Breast epithelium (tissue), 4 donors: ENCODE measurements at places on chromosomes 6 and 20. TPM values are rescaled to one million over a fixed set of nuclear protein-coding genes. Genes with fewer than 3 reads are reported as not detected.

Gene ACOT8
- total RNA-seq, result 48.9 TPM

DNA sequence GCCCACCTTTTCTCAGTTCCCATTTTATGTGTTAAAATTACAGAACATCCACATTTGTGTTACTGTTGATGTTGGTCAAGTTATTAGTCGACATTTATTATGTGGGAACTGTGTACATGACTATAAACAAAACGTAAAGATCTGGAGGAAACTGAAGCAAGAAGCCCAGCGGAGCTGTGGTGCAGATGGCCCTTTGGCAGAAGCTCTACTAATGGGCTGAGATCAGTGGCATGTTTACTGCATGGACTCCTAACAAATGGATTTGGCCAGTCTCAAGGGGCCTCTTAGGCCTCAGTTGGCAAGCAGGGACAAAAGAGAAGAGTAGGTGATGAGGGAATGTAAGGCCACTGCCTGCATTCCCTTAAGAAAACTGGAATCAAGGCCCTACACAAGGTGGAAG lies 282.1 kb upstream of the TCF21 start:
- no peaks in the 10 kb centered on the region for H3K27me3 ChIP-seq
- H3K36me3 ChIP-seq, result no peaks in the 10 kb centered on the region
- no peak overlapping the region for H3K27ac ChIP-seq

DNA sequence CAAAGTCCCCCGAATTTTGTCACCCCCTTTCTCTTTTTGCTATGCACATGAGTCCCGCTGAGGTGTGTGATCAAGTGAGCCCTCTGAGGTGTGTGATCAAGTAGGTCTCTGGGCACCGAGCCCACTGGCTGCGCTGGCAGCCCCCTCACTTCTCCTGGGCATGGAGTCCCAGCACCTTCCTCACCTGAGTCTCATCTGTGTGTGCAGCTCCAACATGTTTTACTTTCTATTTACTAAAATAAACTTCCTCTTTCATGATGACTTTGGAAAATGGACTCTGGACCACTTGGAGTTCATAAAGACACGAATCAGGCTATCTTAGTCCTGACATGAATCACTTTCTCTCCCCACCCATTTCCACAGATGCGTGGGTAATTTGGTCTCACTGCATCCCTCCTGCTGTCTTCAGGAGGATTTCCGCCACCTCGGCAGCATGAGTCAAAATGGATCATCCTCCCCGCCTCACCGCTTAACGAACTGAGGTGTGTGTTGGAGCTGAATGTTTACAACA lies 39.8 kb downstream of the PRDM1 start:
- no peak overlapping the region for H3K27ac ChIP-seq
- H3K27me3 ChIP-seq, result no peaks in the 10 kb centered on the region
- no peaks in the 10 kb centered on the region for H3K4me1 ChIP-seq

GRCh38 chr6:55652429-55652828 lies 73.4 kb upstream of the HMGCLL1 start:
- no peaks in the 10 kb centered on the region for H3K36me3 ChIP-seq
- DNase-seq, result no peak
- H3K27me3 ChIP-seq, result no peaks in the 10 kb centered on the region
- H3K27ac ChIP-seq, result no peak overlapping the region
- no peak overlapping the region for H3K4me3 ChIP-seq
- no peaks in the 10 kb centered on the region for H3K4me1 ChIP-seq

GRCh38 chr6:163260911-163261310 lies 153.6 kb upstream of the QKI start:
- no peaks in the 10 kb centered on the region for H3K4me1 ChIP-seq
- H3K36me3 ChIP-seq, result no peaks in the 10 kb centered on the region
- DNase-seq, result no peak

- no peaks in the 10 kb centered on the region for H3K4me1 ChIP-seq
- H3K4me3 ChIP-seq, result no peak overlapping the region
- no peak overlapping the region for H3K27ac ChIP-seq
- no peaks in the 10 kb centered on the region for H3K27me3 ChIP-seq
- no peak for DNase-seq
These were observed 56.2 kb upstream of the UFL1 start for GRCh38 chr6:96465321-96465903.

DNA sequence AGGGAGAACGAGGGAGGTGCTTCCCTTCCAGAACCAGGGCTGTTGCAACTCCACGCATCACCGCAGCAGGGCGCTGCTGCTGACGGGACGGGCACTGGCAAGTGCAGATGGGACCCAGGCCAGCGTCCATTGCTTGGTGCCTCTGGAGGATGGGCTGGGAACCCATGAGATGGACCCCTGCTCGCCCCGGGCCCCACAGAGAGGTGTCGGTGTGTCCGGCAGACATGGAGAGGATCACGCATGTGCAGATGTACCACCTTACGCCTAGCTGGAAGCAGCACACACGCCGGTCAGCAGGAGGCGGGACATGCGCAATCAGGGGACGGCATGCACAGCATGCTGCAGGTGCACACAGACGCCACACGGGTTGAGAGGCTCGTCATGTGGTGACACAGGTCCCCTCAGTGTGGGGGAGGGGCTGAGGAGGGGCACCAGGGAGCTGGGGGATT lies 5.7 kb downstream of the CABLES2 start:
- no peak for DNase-seq
- no peak overlapping the region for H3K4me3 ChIP-seq
- no peaks in the 10 kb centered on the region for H3K36me3 ChIP-seq
- H3K4me1 ChIP-seq, result peaks cover 7% of the 10 kb centered on the region
- no peak overlapping the region for H3K27ac ChIP-seq
- no peaks in the 10 kb centered on the region for H3K27me3 ChIP-seq

DNA sequence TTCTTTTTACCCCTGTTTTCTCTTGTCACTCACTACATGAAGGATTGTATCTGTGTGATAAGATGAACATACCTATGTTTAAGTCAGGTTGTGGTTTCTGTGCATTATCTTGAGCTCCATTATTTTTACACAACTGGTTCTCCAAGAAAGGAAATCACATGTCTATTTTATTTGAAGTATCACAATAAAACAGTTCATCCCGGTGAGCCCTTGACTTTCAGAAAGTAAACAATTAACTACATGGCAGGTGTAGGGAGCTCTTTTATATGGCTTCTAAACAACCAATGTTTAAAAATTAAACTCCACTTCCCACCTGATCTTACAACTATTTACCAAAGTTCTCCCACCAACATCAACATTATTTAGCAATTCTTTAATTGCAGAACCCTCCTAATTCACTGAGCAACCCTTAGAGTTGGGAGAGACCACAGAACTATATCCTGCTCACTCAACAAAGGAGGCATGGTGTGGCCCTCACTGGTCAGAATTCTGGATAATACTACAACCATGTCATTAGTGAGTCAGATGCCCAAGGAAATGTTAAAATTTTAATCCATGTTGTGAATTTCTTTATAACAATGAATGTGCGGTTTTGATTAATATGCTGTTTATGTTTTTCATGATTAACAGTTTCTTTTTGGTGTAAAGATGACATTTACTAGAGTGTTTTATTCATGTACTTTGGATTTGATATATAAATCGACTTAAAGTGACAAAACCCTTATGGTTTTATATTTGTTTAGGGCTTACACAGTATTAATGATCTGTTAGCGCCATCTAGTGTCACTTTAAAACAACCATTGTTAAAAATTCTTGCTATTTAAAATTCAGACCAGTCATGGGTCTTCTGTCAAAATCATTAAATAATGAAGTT lies 50.0 kb upstream of the SCGN start:
- no peak for DNase-seq
- no peak overlapping the region for H3K4me3 ChIP-seq
- no peak overlapping the region for H3K27ac ChIP-seq
- H3K36me3 ChIP-seq, result no peaks in the 10 kb centered on the region
- H3K4me1 ChIP-seq, result no peaks in the 10 kb centered on the region

DNA sequence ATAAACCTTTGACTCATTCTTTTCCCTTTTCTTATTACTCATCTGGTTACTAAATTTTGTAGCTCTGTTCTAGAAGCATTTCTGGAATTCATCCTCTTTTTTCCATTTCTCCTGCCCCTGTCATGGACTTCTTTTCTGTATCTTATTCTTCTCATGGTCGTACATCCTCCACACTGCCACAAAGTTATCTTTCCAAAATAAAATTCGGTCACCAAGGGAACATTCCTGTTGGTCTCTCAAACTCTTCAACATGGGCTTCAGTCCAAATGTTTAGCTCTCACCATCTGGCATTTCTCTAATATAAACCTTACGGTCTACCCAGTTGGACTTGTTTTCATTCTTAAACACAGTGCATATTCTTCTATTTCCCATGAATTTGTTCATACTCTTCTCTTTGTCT lies 428.8 kb upstream of the ID4 start:
- no peak for DNase-seq
- no peaks in the 10 kb centered on the region for H3K4me1 ChIP-seq
- H3K4me3 ChIP-seq, result no peak overlapping the region
- H3K36me3 ChIP-seq, result no peaks in the 10 kb centered on the region

Gene L3MBTL1
- 24.7 TPM for total RNA-seq

Gene HLA-DRB5
- 66.2 TPM for total RNA-seq

Gene OR2H1
- not detected for total RNA-seq

DNA sequence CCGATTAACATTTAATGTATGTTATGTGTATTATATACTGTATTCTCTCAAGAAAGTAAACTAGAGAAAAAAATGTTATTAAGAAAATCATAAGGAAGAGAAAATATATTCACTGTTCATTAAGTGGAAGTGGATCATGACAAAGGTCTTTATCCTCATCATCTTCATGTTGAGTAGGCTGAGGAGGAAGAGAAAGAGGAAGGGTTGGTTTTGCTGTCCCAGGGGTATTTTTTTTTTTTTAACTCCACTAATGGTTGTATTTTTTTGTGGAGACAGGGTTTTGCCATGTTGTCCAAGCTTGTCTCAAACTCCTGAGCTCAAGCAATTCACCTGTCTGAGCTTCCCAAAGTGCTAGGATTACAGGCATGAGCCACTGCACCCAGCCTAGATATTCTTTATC lies 11.0 kb downstream of the ECT2L start:
- H3K4me1 ChIP-seq, result no peaks in the 10 kb centered on the region
- no peaks in the 10 kb centered on the region for H3K36me3 ChIP-seq
- H3K4me3 ChIP-seq, result no peak overlapping the region

- no peaks in the 10 kb centered on the region for H3K36me3 ChIP-seq
- no peaks in the 10 kb centered on the region for H3K27me3 ChIP-seq
- no peaks in the 10 kb centered on the region for H3K4me1 ChIP-seq
- no peak overlapping the region for H3K27ac ChIP-seq
- DNase-seq, result no peak
- H3K4me3 ChIP-seq, result no peak overlapping the region
These were observed 236.6 kb upstream of the CHD6 start for GRCh38 chr20:41854765-41855164.

DNA sequence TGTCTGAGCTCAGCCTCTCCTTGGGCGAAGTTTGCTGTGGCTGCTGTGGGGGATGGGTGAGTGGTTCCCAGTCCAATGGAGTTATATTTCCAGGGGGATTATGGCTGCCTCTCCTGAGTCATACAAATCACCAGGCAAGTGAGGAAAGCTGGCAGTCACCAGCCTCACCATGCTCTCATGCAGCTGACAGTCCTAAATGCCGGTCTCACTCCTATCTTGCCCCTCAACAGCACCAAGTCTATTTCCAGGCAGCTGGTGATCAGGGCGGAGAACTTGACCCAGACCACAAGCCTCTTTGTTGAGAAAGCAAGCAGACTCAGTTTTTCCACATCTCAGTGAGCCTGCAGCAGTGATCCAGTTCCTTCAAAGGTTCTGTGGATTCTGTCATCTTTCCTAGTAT lies 98.9 kb downstream of the TBC1D32 start:
- H3K36me3 ChIP-seq, result peaks cover 6% of the 10 kb centered on the region
- H3K4me3 ChIP-seq, result no peak overlapping the region
- H3K27ac ChIP-seq, result no peak overlapping the region
- no peaks in the 10 kb centered on the region for H3K27me3 ChIP-seq
- DNase-seq, result no peak

Gene PDE7B
- total RNA-seq, result 5.2 TPM

Gene PTCRA
- not detected for total RNA-seq

DNA sequence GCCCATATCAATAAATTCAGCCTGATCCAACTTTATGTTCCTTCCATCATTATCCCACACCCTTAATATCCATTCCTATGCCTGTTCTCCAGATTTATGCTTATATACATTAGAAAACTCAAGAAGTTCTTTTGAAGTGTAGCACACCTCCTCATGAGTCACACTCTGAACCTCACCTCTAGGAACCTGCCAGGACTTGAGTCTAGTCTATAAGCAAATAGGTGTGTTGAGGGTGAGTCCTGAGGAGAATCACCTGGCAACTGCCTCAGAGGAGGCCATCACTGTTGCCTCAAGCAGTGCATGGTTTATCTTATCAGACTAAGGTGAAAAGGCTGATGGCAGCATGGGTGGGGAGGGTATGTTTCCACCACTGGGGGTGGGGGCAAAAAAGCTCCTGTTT lies 496.7 kb downstream of the C6orf118 start:
- H3K27ac ChIP-seq, result no peak overlapping the region
- no peak overlapping the region for H3K4me3 ChIP-seq
- H3K36me3 ChIP-seq, result no peaks in the 10 kb centered on the region
- no peak for DNase-seq
- H3K27me3 ChIP-seq, result no peaks in the 10 kb centered on the region
- no peaks in the 10 kb centered on the region for H3K4me1 ChIP-seq

Gene PLAGL2
- 4.3 TPM for total RNA-seq

DNA sequence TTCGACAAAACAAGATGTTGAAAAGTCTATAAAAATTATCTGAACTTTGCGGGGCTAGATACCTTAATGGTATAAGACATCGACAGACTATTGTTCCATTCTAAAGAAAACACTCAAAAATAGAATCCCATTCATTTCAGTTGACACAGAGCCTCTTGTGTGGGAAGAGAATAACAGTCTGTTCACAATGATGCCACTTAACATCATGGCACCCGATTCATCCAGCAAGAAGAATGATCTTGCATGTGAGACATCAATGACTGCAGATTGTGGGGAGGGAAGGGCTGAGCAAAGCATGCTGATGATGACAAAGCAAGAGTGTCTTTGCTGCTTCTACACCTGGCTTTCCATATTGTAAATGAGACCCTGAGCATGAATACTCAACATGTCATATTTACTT lies 49.7 kb upstream of the ARMH2 start:
- no peaks in the 10 kb centered on the region for H3K36me3 ChIP-seq
- H3K4me1 ChIP-seq, result no peaks in the 10 kb centered on the region
- no peak for DNase-seq

DNA sequence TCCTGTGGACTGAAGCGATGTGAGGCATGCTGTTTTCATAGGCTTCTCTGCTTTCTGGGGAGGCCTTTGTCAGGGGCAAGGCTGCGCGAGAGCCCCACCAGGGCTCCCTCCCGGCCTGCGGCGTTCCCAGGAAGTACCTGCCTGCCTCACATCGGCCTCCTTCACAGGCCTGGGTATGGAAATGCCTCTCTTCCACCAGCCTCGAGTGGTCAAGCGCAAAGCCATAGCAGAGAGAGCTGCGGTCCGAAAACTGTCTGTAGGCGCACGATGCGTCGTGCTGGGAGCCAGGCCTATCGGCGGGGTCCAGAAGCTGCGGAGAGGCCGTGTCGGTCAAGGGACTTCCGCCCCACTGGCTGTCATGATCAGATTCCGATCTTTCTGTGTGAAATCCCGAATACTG lies 71.2 kb downstream of the SIM1 start:
- H3K4me1 ChIP-seq, result no peaks in the 10 kb centered on the region
- H3K27ac ChIP-seq, result no peak overlapping the region
- H3K36me3 ChIP-seq, result no peaks in the 10 kb centered on the region

Gene COL21A1
- 0.80 TPM for total RNA-seq

Gene TGM3
- total RNA-seq, result not detected

Gene CLVS2
- total RNA-seq, result not detected
